Hematopoietic multipotent progenitor cell (in vitro differentiated cells): ENCODE measurements at places on chromosomes 7 and 10. TPM values are rescaled to one million over a fixed set of nuclear protein-coding genes. Genes with fewer than 3 reads are reported as not detected.

- peak; percentile 58 for DNase-seq
Observed at GRCh38 chr10:86363833-86364490, 2.6 kb downstream of the GRID1 start.

- DNase-seq = no peak
Observed at GRCh38 chr7:95772298-95772770, at the start of gene DYNC1I1. Gene DYNC1I1, plus strand, starts transcription at chr7:95772554. Its CDS starts 32,176 bp downstream, at chr7:95804730.

CRTAC1 gene
- total RNA-seq = not detected

GRCh38 chr10:26438534-26439341, 597 bp downstream of the APBB1IP start:
- peak; percentile 51 for DNase-seq

DNA sequence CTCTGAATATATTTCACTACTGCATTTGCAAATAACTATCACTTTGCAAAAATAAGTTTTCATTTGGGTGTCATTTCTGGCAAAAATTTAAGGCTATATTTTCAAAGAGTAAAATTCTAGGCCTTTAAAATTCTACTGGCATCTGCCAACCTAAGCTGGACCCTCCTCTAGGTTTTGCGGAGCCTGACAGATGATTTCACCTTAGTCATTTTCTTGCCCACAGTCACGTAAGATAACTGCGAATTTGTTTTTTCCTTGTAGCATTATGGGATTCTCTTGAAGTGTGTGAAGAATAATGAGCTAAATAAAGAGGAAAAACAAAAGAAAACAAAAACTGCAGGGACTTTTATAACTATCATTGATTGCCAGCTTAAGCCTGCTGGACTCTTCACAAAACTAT, 7.8 kb downstream of the MEOX2 start:
- no peak for DNase-seq

GRCh38 chr10:36224431-36224985, 582.4 kb upstream of the FZD8 start:
- no peak for DNase-seq

GRCh38 chr7:76340617-76341131, 18.1 kb downstream of the YWHAG start:
- DNase-seq = no peak

GRCh38 chr7:48924433-48924832, at the start of gene CDC14C:
Gene CDC14C, plus strand, starts transcription at chr7:48924547. Its CDS starts 126 bp downstream, at chr7:48924673.
- no peak for DNase-seq
